Hypothalamus (tissue), 51 donors: ENCODE measurements at places on chromosomes 12 and 14.

- DNase-seq = peak; percentile 70
Observed at GRCh38 chr12:57604454-57604991, at the start of gene DTX3. Gene DTX3, plus strand, starts transcription at chr12:57604824. Its CDS starts 1,694 bp downstream, at chr12:57606518.

DNA sequence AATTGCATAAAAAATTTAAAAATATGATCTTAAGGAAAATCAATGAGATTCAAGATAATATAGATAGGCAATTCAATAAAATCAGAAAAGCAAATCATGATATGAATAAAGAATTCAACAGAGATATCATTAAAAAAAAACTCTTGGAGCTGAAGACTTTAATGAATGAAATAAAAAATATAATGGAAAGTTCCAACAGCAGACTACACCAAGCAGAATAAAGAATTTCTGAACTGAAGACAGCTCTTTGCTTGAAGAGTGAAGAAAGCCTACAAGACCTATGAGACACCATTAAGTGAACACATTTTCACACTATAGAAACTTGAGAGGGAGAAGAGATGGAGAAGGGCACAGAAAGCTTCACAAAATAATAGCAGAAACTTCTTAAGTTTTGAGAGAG is 45.9 kb downstream of the PLBD1 start:
- no peak for DNase-seq

DNA sequence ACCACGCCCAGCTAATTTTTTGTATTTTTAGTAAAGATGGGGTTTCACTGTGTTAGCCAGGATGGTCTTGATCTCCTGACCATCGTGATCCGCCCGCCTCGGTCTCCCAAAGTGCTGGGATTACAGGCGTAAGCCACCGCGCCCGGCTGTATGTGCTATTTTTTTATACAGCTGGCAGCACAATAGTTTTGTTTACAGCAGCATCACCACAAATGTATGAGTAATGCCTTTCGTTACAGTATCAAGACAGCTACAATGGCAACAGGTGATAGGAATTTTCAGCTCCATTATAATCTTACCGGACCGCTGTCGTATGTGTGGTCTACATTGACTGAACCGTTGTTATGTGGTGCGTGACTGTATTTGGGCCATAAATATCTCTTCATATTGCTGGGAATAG is 11.6 kb upstream of the MDM2 start:
- no peak for DNase-seq

- DNase-seq = peak; percentile 10
Observed at GRCh38 chr12:7935590-7936581, at the start of gene SLC2A3. Gene SLC2A3, minus strand, starts transcription at chr12:7936187. Its CDS starts 153 bp downstream, at chr12:7936034.

DNA sequence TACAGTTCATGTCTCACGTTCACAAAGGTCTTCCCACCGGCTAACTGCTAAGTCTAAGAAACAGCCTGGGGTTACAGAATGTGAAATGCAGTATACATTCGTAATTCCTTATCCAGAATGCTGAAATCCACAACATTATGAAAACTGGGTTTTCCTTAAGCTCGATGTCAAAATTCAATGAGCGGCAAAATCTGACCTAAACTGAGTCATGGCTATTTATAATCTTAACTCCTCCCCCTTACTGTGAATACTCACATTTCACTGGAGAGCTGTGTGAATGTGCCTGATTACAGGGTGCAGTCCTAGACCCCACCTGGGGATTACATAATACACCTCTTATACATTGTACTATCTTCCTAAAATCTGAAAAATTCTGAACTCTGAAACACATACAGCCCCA is 35.3 kb downstream of the STX2 start:
- DNase-seq = no peak

GRCh38 chr12:46998811-46999368 is 80.5 kb upstream of the PCED1B start:
- no peak for DNase-seq

- DNase-seq = no peak
Observed at GRCh38 chr12:131011165-131012079, 57.7 kb downstream of the ADGRD1 start.

DNA sequence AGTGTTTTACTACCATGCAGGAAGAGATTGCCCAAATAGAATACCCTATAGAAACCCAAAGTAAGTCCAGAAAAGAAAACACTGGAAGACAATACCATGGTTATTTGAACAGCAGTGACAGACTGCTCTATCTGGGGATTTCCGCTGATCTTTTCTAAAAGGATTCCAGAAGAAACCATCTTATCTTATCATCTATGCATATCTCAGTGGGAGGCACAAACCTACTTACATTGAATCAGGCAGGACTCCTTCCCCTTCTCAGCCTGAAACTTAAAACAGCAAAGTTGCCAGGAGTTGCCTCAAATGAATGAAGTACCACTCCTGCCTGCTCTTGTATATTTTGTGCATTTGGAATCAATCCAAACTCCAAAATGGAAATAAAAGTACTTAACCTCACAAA is 56.7 kb upstream of the NR2C1 start:
- DNase-seq = no peak

- DNase-seq = no peak
Observed at GRCh38 chr12:122982963-122983788, 2.7 kb downstream of the ARL6IP4 start.

GRCh38 chr14:105388110-105388951 is 10.0 kb upstream of the TEX22 start:
- no peak for DNase-seq

DNA sequence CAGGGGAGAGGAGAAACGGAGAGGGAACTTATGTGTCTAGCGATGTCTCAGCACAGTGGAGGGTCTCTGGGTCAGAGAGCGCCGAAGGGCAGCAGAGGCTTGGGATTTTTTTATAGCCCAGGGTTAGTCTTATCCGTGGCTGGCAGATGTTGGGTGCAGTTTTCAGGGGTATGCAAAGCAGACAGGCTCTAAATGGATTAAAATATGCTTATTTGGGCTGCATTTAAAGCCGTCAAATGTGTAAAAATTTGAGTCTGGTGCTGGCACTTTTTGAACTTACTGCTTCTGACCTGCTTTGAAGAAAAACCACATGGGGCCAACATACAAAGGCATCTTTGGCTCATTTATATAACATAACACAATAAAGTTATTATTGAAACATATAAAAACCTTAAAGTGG is 178.8 kb downstream of the ESR2 start:
- no peak for DNase-seq
